Naive thymus-derived CD4-positive, alpha-beta T cell (primary cell): ENCODE measurements at places on chromosomes 6 and 20. TPM values are rescaled to one million over a fixed set of nuclear protein-coding genes. Genes with fewer than 3 reads are reported as not detected.

The KCNK16 gene
- total RNA-seq: not detected

DNA sequence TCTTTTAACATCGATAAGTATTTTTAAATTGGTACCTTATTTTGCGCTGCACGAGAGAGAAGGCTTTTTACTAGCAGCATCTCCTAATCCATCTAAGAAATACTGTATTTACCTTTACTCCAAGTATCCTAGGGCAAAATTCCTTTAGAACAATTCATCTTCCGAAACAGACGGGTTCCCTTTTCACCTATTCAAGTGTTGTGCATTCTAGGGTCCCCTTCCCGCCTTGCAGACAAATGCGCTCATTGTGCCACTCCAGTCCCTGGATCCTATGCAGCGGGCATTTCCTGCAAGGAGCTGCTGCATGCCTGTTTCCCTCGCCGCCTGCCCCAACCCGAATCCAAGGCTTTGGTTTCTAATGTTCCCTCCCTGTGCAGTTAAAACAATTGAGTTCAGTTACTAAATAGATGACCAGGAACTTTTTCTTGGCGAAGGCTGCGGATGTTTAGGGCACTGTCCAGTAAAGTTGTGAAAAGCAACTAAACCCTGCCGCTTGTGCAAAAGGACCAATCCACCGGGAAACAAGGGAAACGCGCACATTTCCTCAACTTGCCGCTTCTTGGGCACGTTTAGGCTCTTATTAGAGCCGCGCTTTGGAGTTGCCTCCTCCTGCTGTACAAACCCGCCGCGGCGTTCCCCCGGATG, 556 bp upstream of the SCAF8 start:
- no peak for DNase-seq

- DNase-seq: no peak
Observed at GRCh38 chr6:42555477-42556457, 8.1 kb upstream of the UBR2 start.

DNA sequence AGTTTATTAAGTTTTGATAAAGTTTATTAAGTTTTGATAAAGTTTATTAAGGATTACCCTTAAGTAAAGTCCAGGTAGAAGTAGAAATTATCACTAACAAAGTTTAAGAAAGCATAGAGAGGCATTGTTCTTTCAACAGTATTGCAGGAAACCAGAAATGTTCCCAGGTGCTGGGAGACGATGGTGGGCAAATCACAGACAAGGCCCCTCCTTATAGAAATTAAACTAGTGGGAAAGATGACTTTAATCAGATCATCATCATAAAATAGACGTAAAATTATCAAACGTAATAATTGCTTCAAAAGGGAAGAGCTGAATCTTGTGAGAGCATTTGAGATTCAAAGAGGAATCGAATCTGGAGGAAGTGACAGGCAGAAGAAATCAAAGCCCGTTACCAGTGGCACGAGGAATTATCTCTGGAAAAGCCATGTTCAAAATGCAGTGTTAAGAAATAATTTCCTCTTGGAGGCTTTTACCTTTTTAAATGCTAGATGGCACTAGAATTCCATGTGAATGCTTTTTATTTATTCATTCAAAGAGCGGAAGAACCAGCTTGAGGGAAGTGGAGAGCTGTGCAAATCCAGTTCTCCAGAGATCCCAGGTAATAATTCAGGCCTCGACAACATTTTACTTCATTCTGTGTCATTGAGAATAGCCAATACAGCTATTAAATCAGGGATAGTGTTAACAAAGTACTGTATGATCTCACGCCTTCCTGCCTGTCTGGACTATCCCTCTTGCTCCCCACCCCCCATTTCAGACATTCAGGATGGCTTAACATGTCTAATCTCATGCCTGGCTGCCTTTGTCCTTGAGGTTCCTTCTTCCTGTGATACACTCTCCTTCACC, 1.0 kb upstream of the APMAP start:
- no peak for DNase-seq
